Stimulated activated CD8-positive, alpha-beta memory T cell treated with anti-CD3 and anti-CD28 coated beads, Interleukin-15, amount 100 ng/mL, for 24 hours (primary cell): ENCODE measurements at places on chromosomes 5 and 9.
A peak's percentile ranks its signal among the peaks of the same experiment; 100 is the strongest.

GRCh38 chr9:3240656-3241268 lies 285.0 kb downstream of the RFX3 start:
- DNase-seq: peak; percentile 6

DNA sequence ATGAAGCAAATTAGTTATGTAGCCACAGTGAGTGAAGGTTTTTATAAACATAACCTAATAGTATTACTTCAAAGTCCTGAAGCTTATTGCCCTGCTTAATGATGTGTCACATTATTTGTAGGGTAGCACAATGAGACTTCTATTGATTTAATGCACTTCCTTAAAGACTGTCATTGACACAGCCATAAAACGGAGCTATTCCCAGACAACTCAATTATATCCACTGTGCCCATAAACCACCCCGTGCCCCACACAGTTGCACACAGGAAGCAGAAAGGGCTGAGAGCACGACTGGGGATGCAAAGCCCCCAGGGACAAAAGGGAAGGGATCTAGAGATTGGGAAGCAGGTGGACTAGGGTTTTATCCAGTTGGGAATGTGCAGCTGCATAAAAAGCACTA lies 37.0 kb downstream of the TRIM32 start:
- DNase-seq: no peak

DNA sequence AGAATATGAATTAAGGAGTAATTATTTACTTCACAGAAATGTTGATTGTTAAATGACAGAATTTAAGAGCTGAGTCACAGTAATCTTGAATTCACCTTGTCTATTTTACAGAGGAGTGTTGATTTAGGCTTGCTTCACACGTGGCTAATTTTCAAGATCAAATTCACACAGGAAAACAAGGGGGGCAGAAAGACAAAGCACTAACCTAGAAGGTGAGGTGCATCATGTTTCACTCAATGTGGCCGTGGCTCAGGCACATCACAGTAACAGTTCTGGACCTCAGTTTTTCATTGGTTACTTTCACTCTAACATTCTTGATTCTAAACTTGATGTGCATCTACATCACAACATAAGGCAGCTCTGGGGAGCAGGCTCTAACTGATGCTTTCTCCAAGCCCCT lies 69.6 kb upstream of the GNAQ start:
- DNase-seq: no peak

GRCh38 chr5:37787742-37788141 lies 52.1 kb downstream of the GDNF start:
- DNase-seq: no peak

GRCh38 chr5:12526113-12526512 lies 621.9 kb upstream of the CTNND2 start:
- DNase-seq: no peak

DNA sequence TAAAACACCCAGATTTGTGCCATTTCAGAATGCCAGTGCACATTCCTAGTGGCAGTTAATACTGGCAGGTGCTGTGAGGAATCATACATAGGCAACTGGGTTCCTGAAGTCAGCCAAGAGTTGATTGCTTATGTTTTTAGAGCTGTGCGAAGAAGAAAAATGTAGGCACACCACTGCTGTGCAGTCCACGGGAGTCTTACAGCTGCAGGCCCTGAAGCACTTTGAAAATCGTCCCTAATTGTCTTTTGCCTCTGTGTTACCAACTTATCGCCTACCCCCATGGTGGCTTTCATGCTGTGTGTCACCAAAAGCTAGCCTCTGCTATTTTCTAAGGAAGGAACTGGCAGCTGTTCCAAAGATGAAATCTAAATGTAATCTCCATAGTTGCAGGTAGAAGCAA lies 263.9 kb downstream of the ARRDC3 start:
- no peak for DNase-seq

GRCh38 chr9:126496781-126497659 lies 116.7 kb upstream of the LMX1B start:
- no peak for DNase-seq
